ENCODE measurements at places on chromosomes 5 and 9.

DNA sequence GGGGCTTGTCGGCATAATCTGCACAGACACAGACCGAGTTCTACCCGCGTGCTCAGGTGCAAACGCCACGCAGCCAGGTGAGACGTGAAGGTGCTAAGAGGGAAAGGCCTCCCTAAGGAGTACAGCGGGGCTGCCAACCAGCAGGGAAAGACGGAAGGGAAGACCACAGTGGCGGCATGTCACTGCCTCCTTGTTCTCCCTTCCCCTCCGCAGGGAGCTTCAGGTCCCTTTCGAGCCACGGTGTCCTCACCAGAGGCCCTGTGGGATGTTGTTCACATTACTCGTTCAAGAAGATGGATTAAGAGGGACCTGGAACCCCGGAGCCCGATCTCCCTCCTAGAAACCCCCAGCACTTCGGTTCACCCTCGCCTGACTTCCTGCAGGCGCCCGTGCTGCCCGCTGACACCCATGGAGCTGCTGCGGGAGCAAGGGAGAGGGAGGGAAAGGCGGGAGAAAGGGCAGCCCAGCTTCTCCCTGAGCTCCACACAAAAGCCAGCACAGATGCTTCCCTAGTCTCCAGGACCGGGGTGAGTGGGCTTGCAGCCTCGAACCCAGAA lies 686 bp downstream of the BRD9 start:
- DNase-seq, result no peak

GRCh38 chr9:87810008-87810407 lies 72.7 kb upstream of the SPATA31E1 start:
- DNase-seq, result no peak

DNA sequence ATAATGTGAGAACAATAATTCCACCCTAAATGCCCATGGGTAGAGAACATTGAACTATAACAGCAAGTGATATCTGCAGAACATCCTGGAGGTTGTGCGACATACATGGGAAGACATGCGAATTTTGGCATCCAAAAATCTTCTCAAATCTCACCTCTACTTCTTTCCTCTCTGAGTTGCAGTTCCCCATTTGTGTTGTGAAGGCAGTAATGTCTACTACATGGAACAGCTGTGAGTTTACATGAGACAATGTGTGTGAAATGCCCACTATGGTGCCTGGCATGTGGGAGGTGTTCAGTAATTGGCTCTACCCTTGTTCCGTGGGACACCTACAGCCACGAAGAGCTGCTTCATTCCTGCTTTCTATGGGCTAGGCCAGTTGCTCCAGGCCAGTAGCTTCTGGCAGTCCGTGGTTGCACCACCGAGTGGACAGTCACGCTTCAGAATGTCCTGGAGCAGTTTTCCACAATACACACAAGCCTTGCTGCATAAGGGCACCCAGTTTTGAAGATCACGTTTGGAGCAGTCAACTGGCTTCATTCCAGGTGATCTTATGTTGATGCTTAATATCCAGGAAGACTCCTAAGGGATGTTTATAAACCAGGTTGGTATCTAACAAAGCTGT lies 297.7 kb downstream of the DEPDC1B start:
- no peak for DNase-seq

DNA sequence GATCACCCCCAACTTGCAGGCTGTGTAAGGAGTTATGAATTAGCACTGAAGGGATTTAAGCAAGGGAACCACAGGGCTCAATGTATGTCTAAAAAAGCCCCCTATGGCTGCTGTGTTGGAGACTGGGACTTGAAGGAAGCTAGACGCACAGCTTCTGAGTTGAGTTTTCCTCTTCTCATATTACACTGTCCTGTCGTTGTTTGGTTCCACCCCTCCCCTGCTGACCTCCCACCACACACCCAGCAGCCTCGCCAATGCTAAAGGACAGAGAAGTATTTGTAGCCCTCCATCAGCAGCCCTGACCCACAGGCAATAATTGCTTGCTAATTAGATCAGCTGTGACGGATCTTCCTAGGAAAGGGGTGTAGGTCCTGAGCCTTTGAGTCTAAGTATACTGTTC lies 15.1 kb upstream of the CARTPT start:
- no peak for DNase-seq

DNA sequence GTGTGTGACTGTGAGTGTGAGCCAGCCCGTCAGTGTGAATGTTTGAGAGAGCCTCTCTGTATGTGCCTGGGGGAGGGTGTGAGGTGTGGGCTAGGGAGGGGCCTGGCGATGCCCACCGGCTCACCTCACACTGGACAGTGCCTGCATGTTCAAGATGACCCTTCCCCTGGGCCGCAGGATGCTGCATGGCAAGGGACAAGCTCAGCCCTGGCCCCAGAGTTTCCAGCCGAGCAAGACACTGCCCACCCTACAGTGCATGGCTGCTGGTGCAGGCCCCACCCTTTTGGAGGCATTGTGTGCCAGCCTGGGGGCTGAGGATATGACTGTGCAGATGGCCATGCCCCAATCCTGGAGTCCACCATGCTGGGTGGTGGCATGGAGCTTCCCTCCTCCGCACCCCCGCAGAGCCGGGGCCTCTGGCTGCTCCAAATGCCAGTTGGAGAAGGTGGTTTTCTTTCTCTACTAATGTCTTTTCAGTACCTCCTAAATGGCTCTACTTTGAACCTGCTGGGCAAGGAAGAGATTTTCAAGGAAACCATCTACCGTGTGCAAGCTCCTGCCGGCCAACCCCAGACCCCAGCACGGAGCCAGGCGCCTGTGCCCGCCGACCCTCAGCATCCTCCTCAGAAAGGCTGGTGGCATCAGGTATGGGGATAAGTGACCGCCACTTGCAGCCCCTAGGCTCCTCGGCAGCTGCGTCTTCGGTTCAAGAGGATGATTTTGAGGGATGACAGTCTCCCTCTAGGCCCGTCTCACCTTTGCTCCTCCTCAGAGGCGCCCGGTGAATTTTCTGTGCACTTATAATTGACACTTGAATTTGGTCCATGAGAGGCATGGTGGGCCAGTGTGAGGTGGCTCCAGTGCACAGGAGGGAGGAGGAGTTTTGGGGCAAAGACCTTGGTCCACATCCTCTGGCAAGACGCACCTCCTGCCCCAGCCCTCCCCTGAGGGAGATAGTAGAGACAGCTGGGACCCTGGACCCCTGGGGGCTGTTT lies 27.7 kb downstream of the FGD3 start:
- no peak for DNase-seq

- no peak for DNase-seq
Observed at GRCh38 chr9:90770182-90770738, 31.4 kb upstream of the SYK start.

DNA sequence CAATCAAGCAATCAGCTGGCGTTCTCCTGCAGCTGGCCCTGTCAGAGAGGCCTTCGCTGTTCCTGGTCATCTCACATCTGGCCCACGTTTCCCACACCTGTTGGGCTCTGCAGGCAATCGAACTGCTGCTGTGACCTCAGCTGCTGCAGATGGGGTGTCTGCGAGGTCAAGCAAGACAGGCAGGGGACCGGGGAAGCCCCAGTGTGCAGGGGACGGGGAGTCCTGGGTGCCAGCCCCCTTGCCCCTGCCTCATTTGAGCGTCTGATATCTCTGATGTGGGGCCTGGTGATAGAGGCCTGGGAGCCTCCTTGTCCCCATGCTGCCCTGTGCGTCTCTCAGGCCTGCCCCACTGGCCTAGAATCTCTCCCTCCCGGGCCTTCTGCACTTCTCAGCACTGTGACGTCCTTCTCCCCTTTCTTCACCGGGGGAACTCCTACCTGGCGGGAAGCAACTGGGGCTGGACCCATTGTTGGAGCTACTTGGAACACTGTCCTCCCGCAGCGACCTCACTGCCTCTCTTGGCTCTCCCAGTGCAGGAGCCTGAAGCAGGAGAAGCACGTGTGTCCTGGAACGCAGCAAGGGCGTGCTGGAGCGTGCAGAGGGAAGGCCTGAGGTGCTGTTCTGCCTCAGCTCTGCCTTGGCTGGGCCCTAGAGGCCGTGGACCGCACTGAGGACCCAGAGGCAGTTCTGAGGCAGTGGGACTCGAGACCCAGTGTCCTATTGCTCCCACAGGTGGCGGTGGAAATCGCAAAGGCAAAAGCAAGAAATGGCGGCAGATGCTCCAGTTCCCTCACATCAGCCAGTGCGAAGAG lies 3.9 kb downstream of the GRK6 start:
- DNase-seq, result no peak

DNA sequence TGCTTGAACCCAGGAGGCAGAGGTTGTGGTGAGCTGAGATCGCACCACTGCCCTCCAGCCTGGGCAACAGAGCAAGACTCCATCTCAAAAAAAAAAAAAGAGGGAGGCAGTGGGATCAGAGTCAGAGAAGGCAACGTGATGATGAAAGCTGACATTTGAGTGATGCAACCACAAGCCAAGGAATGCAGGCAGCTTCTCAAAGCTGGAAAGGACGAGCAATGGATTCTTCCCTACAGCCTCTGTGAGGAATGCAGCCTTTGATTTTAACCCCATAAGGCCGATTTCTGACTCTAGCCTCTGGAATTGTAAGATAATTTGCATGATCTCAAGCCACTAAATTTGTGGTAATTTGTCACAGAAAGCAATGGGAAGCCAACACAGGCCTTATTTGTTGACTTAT lies 9.8 kb downstream of the TGFBI start:
- DNase-seq, result no peak

DNA sequence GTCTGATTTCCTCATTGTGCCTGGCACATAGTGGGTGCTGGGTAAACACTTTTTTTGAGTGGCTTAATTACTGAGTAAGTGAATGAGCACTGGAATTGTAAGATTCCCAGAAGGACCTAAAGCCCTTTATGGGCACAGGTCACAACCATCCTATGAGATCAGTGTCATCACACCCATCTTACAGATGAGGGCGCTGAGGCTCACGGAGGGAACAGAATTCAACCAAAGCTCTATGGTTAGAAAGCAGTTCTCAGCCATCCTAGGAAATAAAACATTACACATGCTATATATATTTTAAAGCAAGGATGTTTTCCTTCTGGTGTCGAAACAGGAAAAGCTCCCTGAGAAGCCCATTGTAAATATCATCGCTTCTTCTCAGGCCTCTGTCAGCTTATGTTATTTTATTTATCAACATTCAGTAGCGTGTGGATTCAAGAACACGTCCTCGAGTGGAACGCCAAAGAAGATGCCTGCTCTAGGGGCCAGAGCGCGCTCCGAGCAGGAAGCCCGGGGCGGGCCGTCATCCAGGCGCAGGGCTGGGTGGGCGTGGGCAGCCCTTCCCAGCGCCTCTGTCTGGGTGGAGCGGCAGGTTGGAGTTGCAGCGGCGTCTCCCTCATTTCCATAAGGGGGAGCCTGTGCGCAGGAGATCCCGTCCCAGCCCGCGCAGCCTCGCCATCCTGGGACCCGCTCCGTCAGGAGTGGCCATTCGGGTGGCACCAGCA lies 155.8 kb upstream of the SMIM23 start:
- no peak for DNase-seq

DNA sequence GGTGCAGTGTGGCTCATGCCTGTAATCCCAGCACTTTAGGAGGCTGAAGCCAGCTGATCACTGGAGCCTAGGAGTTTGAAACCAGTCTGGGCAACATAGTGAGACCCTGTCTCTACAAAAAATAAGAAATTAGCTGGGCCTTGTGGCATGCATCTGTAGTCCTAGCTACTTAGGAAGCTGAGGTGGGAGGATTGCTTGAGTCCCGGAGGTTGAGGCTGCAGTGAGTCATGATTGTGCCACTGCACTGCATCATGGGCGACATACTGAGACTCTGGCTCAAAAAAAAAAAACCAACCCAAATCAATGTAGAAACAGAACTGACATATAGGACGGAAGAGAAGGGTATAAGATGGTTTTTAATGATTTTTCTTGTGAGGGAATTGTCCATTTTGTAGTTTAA lies 27.7 kb downstream of the G3BP1 start:
- no peak for DNase-seq

DNA sequence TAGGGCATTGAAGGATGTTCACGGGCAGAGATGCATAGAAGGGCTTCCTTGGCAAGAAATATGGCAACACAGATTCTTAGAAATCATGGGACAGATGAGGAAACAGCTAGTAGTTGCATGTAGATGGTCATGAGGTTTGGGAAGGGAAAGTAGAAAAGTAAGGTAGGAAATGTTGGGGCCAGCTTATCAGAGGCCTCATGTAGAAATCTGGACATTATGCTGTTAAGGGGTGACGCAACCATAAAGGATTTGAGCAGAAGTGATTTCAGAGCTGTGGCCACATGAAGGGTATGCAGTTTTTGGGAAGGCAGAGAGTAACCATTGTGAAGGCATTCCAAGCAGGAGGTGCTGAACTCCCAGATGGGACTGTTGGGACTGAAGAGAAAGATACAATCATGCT lies 224.0 kb downstream of the ARHGAP26 start:
- no peak for DNase-seq

- no peak for DNase-seq
Observed at GRCh38 chr9:122546196-122546595, 6.7 kb upstream of the OR1N2 start.

DNA sequence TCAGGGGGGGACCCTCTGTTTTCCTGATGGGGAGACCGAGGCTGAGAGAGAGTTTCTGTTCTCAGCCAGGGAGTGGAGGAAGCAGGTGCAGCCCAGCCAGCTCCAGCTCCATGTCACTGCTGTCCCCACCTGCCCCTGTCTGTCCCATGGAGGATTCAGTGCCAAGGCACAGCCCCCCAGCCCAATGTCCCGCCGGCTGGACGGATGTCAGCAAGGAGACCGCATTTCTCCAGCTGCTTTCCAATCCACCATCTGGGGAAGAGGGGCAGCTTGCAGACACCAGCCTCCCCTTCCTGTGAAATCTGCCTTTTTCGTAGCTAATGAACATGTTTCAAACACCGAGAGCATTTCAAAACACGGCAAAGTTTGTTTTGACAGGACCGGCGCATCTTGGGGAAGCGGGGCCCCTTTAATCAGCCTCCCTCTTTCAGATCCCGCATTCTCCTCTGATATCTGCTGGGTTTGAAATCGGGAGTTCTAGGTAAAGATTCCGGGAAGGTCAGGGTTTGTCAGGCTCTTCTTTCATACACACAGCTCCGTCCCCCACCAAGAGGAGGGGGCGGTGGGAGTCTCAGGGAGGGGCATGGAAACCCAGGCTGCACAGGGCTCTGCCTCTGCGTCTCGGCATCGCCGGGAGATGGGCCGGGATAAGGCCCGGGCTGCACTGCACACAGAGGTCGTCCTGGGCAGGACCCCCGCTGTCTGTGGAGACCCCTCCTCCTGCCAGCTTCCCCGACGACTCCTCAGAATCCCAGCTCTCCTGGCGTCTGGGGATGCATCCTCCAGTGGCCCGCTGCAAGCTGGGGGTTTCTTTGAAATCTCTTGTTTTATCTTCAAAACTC lies 74.8 kb downstream of the NEK6 start:
- no peak for DNase-seq
